Activated CD8-positive, alpha-beta memory T cell treated with anti-CD3 and anti-CD28 coated beads, Interleukin-2, amount 10 ng/mL, durations not matched to agents 7 days and 5 days (primary cell): ENCODE measurements at places on chromosomes 2 and 18. TPM values are rescaled to one million over a fixed set of nuclear protein-coding genes. Genes with fewer than 3 reads are reported as not detected.
A peak's percentile ranks its signal among the peaks of the same experiment; 100 is the strongest.

GRCh38 chr2:11710210-11710609, 36.2 kb upstream of the LPIN1 start:
- peaks cover 7% of the 10 kb centered on the region for H3K27me3 ChIP-seq
- no peaks in the 10 kb centered on the region for H3K4me1 ChIP-seq
- no peak overlapping the region for H3K27ac ChIP-seq
- no peak overlapping the region for H3K4me3 ChIP-seq
- H3K36me3 ChIP-seq, result no peaks in the 10 kb centered on the region

GRCh38 chr2:64998658-64999061, 9.5 kb downstream of the SLC1A4 start:
- no peak overlapping the region for H3K27ac ChIP-seq
- H3K36me3 ChIP-seq, result peaks cover 54% of the 10 kb centered on the region
- no peak overlapping the region for H3K4me3 ChIP-seq
- no peak for DNase-seq
- peaks cover 39% of the 10 kb centered on the region for H3K4me1 ChIP-seq

DNA sequence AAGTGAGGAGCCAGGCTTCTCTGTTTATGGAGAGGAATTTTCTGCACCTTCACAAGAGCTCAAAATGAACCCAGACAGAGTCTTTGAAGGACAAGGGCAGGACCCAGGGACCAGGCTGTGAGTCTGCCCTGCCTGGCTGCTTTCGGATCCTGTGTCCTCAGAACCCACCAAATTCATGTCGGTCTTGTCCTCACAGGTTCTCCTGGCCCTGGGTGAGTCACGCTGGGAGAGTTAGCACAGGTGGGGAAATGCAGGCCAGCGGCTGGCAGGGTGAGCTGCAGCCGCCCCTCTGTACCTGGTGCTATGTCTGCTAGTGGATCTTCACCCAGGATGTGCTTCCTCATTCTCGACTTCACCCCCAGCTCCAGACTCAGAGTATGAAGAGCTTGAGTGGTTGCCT, 35.8 kb upstream of the TPO start:
- no peak overlapping the region for H3K4me3 ChIP-seq
- H3K4me1 ChIP-seq, result no peaks in the 10 kb centered on the region
- H3K27ac ChIP-seq, result no peak overlapping the region

- peak overlapping the region; percentile 93 for H3K27ac ChIP-seq
- peaks cover 52% of the 10 kb centered on the region for H3K4me1 ChIP-seq
- H3K27me3 ChIP-seq, result no peaks in the 10 kb centered on the region
- DNase-seq, result peak; percentile 58
- H3K4me3 ChIP-seq, result peak overlapping the region; percentile 95
- H3K36me3 ChIP-seq, result peaks cover 24% of the 10 kb centered on the region
Measured at GRCh38 chr2:241637795-241638660, 535 bp downstream of the ATG4B start.

DNA sequence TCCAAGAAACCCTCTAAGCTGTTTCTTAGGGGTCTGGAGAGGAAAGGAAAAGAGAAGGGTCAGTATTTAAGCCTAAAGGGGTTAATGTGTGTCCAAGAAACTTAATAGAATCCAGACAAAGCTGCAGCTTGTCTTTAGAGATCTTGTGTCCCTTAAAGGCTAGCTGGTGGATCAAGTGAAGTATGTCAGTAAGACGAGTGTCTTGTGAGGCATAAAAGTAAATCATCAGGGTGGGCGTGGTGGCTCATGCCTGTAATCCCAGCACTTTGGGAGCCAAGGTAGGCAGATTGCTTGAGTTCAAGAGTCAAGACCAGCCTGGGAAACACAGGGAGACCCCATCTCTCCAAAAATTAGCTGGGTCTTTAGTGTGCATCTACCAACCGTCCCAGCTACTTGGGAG, 47.8 kb downstream of the CERS6 start:
- H3K27ac ChIP-seq, result no peak overlapping the region
- H3K27me3 ChIP-seq, result no peaks in the 10 kb centered on the region
- H3K4me3 ChIP-seq, result no peak overlapping the region
- H3K4me1 ChIP-seq, result no peaks in the 10 kb centered on the region

DNA sequence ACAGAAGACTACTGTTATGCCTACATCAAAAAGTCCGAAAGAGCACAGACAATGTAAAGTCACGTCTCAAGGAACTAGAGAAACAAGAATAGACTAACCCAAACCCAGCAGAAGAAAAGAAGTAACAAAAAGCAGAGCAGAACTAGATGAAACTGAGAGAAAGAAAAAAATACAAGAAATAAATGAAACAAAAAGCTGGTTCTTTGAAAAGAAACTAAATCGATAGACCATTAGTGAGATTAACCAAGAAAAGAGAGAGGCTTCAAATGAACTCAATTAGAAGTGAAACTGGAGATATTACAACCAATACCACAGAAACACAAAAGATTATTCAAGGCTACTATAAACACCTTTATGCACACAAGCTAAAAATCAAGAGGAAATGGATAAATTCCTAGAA, 271.8 kb downstream of the MBD2 start:
- H3K4me1 ChIP-seq, result peaks cover 2% of the 10 kb centered on the region
- no peak overlapping the region for H3K27ac ChIP-seq
- no peaks in the 10 kb centered on the region for H3K36me3 ChIP-seq
- no peaks in the 10 kb centered on the region for H3K27me3 ChIP-seq
- no peak overlapping the region for H3K4me3 ChIP-seq
- DNase-seq, result no peak

GRCh38 chr2:157182204-157182709, 75.2 kb upstream of the GALNT5 start:
- peaks cover 2% of the 10 kb centered on the region for H3K36me3 ChIP-seq
- DNase-seq, result no peak
- H3K4me1 ChIP-seq, result peaks cover 20% of the 10 kb centered on the region
- no peak overlapping the region for H3K27ac ChIP-seq

- no peak overlapping the region for H3K4me3 ChIP-seq
- H3K4me1 ChIP-seq, result no peaks in the 10 kb centered on the region
- no peak overlapping the region for H3K27ac ChIP-seq
- peak; percentile 29 for DNase-seq
- no peaks in the 10 kb centered on the region for H3K36me3 ChIP-seq
Measured at GRCh38 chr2:128450211-128451024, 131.8 kb upstream of the HS6ST1 start.

GRCh38 chr2:140711867-140712266, 1418.9 kb downstream of the LRP1B start:
- H3K27ac ChIP-seq, result no peak overlapping the region
- H3K4me3 ChIP-seq, result no peak overlapping the region
- H3K36me3 ChIP-seq, result no peaks in the 10 kb centered on the region
- no peak for DNase-seq
- H3K4me1 ChIP-seq, result no peaks in the 10 kb centered on the region
- no peaks in the 10 kb centered on the region for H3K27me3 ChIP-seq

DNA sequence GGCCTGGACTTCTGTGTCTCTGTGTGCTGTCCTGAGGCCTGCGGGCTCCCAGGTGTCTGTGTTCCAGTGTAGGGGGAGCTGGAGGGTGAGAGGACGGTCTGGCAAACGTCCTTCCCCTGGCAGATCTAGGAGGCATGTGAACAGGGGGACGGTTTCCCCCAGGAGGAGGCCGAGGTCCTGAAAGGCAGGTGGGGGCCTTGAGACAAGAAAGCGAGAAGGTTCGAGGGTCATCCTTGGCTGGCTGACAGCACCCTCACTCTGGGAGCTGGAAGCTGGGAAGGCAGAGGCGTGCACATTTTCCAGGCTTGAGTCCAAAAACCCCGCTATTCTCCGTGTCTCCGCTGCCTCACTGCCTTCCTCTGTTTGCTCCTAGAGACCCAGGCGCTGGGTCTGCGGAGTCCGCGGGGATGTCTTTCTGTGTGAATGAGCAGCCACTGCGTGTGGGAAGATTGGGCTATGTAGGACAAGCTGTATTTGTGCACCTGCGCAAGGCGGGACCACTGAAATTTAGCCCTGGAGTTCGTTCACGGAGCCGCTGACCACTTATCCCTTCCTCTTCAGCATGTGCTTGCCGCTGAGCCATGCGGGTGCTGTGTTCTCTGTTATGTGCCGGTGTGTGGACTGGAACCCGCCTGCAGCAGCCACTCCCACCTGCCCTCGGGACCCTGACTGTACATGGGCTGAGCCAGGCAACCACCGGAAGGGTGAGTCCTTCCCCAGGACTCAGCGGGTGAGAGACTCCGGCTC, 43.7 kb downstream of the TWIST2 start:
- DNase-seq, result no peak
- no peaks in the 10 kb centered on the region for H3K27me3 ChIP-seq
- no peaks in the 10 kb centered on the region for H3K4me1 ChIP-seq
- no peaks in the 10 kb centered on the region for H3K36me3 ChIP-seq
- H3K4me3 ChIP-seq, result no peak overlapping the region

- DNase-seq, result no peak
- no peak overlapping the region for H3K4me3 ChIP-seq
- no peak overlapping the region for H3K27ac ChIP-seq
Measured at GRCh38 chr2:157957596-157957995, 81.5 kb upstream of the ACVR1 start.

GRCh38 chr2:102057502-102058292, 65.9 kb downstream of the IL1R2 start:
- no peak for DNase-seq
- peaks cover 2% of the 10 kb centered on the region for H3K36me3 ChIP-seq
- no peak overlapping the region for H3K4me3 ChIP-seq
- no peaks in the 10 kb centered on the region for H3K27me3 ChIP-seq
- H3K27ac ChIP-seq, result no peak overlapping the region

DNA sequence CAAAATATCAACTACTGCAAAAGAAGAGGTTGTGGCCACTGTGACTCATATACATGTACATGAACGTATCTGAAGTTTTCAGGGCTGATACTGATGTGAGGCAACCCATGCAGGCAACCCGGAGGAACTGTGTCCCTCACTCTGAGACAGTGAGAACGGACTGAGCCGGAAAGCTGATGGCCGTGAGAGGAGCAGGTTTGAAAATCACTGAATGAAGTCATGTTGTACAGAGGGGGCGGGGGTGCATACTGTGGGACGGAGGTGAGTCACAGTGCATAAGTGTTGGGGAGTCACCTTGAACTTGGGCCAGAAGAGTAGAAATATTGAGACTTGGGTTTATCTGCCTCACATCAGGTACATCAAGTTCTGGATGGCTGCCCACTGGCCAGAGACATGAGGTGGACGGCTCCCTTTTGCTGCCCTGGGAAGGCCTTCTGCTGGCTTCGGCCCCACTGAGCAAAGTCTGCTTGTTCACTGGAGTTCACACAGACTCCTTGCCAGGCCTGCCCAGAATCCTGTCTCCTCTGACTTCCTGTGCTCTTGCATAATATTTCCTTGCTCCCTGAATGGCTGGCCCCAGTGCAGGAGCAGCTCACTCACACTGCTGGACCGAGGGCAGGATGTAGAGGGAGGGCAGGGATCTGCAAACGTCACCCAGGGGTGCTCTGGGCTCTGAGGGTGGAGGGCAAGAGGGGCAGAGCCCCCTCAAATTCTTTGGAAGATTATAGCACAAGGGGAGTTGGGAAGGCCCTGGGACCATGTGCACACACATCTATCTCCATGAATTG, 18.1 kb downstream of the EPAS1 start:
- peaks cover 2% of the 10 kb centered on the region for H3K36me3 ChIP-seq
- no peak overlapping the region for H3K27ac ChIP-seq
- no peak for DNase-seq
- H3K4me3 ChIP-seq, result no peak overlapping the region

- no peaks in the 10 kb centered on the region for H3K36me3 ChIP-seq
- H3K27me3 ChIP-seq, result no peaks in the 10 kb centered on the region
- DNase-seq, result no peak
- H3K4me1 ChIP-seq, result no peaks in the 10 kb centered on the region
- no peak overlapping the region for H3K4me3 ChIP-seq
Measured at GRCh38 chr18:42229211-42230210, 274.5 kb downstream of the PIK3C3 start.

DNA sequence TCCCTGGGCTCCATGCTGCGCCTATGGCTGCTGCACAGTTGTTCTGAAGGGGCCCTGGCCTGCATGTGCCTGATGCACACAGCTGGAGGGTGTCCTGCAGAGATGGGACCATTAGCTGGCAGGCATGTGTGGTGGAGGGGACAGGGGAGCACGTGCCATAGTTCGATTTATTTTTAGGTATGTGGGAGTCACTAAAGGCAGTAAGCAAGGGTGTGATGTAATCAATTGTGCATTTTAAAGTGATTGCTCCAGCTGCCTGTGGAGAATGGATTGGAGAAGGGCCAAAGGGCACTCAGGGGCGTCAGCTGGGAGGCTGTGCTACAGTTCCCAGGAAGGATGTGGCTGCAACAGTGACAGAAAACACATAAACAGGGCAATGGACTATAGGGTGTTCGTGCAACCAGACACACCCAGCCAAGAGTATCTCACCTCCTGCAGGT, 205.1 kb downstream of the ARL4C start:
- H3K4me3 ChIP-seq, result peak overlapping the region; percentile 58
- peak; percentile 83 for DNase-seq
- H3K27me3 ChIP-seq, result no peaks in the 10 kb centered on the region
- peaks cover 87% of the 10 kb centered on the region for H3K4me1 ChIP-seq
- H3K27ac ChIP-seq, result peak overlapping the region; percentile 99

DNA sequence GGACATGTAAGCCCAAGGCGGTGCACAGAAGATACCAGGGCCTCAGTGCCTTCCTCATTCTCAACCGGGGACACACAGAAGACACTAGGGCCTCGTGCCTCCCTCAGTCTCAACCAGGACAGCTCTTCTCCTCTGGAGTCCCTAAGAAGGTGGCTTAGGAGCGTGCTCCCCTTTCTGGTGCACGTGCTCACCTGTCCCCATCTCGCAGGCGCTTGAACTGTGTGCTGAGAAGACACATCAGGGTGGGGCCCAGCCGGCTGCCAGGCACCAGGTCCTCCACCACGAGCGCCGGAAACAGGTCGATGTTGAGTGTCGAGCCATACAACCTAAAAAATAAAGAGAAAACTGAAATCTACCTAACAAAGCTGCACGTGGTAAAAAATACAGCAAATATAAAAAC, 99.9 kb downstream of the PXDN start:
- H3K27ac ChIP-seq, result no peak overlapping the region
- no peak overlapping the region for H3K4me3 ChIP-seq
- H3K4me1 ChIP-seq, result no peaks in the 10 kb centered on the region
- H3K36me3 ChIP-seq, result no peaks in the 10 kb centered on the region

DNA sequence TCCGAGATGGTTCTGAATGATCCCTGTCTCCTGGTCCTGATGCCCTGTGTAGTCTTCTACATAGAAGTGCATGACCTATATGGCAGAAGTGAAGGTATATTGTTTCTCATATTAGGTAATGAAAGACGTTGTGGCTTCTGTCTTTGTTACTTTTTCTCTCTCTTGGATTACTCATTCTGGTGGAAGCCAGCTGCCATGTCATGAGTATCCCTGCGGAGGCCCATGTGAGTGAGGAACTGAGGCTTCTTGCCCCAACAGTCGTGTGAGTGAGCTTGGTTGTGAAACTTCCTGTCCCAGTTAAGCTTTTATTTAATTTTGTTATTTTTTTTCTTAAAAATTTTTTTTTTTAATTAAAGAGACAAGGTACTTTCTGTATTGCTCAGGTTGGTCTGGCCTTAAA, 134.7 kb downstream of the UBR3 start:
- H3K4me3 ChIP-seq, result no peak overlapping the region
- no peak for DNase-seq
- no peaks in the 10 kb centered on the region for H3K27me3 ChIP-seq
- no peak overlapping the region for H3K27ac ChIP-seq

GRCh38 chr2:233766416-233766815, 6.3 kb downstream of the UGT1A1 start:
- no peaks in the 10 kb centered on the region for H3K4me1 ChIP-seq
- H3K27ac ChIP-seq, result no peak overlapping the region
- H3K27me3 ChIP-seq, result peaks cover 23% of the 10 kb centered on the region
- no peak overlapping the region for H3K4me3 ChIP-seq
- DNase-seq, result no peak

Gene ANKRD30BL
- total RNA-seq, result not detected

Gene DSG4
- not detected for total RNA-seq

Gene UGT1A4
- total RNA-seq, result not detected

Gene GMCL1
- total RNA-seq, result 26.5 TPM

Gene HOXD13
- not detected for total RNA-seq

Gene RGPD5
- total RNA-seq, result 20.2 TPM

Gene CRACDL
- total RNA-seq, result 0.18 TPM

Gene RPRM
- total RNA-seq, result not detected

Gene LCT
- total RNA-seq, result 0.56 TPM
